ENCODE measurements at places on chromosomes 4 and X.

GRCh38 chr4:183328832-183329231 lies 6.6 kb upstream of the CLDN24 start:
- DNase-seq = no peak

GRCh38 chrX:154426916-154427770 lies 1.3 kb upstream of the ATP6AP1 start:
- DNase-seq = no peak

- DNase-seq = peak; percentile 3
These were observed 694 bp downstream of the TBL1X start for GRCh38 chrX:9465380-9466123.

- no peak for DNase-seq
These were observed 1414.0 kb upstream of the AGA start for GRCh38 chr4:178856139-178856800.

GRCh38 chr4:143184217-143184502 lies 557 bp upstream of the USP38 start:
- no peak for DNase-seq

GRCh38 chr4:102036619-102037376 lies 246.3 kb downstream of the BANK1 start:
- no peak for DNase-seq

GRCh38 chrX:1334854-1335253 lies 1.7 kb upstream of the IL3RA start:
- DNase-seq = no peak

DNA sequence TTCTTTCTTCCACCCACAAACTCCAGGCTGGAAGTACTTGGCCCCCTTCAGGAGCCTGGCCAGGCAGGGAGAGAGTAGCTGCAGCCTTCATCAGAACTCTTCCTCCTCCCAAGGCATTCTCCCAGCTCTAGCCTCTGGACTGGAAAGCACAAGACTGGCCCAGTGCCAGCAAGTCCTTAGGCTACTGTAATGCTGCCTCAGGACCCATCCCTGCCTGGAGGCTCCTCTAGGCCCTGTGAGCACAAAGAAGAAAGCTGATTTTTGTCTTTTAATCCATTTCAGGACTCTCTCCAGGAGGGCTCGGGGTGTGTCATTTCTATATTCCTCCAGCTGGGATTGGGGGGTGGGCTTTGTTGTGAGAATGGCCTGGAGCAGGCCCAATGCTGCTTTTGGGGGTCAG lies 10.8 kb downstream of the AWAT2 start:
- no peak for DNase-seq

GRCh38 chrX:9610771-9611392 lies 146.0 kb downstream of the TBL1X start:
- DNase-seq = peak; percentile 8

GRCh38 chrX:115390078-115390477 lies 100.6 kb downstream of the LUZP4 start:
- no peak for DNase-seq

DNA sequence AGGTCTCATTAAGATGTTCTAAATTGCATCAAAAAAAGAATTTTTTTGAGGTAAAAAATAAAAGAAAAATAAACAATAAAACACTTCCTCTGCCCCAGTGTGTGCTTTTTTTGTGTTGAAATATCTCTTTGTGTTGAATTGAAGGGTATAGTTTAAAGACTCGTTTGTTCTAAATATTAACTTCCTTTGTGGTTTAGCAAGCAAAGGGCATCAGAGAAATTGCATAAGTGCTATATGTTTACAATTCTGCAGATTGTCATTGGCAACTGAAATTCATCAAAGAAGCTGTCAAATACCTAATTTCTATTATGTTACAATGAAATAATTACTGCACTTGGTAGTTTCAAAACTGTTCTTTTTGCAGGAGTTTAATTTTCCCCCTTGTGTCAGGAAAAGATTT lies 260.5 kb downstream of the DKK2 start:
- DNase-seq = no peak

DNA sequence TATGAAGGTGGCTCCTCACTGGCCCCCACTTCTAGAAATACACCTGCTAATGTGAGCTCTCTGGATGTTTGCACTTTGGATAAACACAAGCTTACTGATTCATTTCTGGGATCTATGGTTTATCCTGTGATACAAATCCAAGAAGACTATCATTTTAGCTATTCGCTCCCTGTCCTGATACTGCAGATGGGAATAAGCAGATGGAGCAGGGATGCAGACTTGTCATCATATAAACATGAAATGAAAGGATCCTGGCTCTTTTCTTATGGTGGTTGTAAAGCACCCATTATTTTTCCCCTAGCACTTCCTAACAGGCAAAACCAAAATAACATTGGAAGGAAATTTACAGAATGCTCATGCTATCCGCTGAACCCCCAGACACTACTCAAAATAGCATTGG lies 162.9 kb upstream of the NOCT start:
- DNase-seq = no peak

GRCh38 chrX:19410259-19410658 lies 66.5 kb downstream of the PDHA1 start:
- no peak for DNase-seq

- DNase-seq = no peak
These were observed 61.2 kb downstream of the HMGB2 start for GRCh38 chr4:173272996-173273395.

DNA sequence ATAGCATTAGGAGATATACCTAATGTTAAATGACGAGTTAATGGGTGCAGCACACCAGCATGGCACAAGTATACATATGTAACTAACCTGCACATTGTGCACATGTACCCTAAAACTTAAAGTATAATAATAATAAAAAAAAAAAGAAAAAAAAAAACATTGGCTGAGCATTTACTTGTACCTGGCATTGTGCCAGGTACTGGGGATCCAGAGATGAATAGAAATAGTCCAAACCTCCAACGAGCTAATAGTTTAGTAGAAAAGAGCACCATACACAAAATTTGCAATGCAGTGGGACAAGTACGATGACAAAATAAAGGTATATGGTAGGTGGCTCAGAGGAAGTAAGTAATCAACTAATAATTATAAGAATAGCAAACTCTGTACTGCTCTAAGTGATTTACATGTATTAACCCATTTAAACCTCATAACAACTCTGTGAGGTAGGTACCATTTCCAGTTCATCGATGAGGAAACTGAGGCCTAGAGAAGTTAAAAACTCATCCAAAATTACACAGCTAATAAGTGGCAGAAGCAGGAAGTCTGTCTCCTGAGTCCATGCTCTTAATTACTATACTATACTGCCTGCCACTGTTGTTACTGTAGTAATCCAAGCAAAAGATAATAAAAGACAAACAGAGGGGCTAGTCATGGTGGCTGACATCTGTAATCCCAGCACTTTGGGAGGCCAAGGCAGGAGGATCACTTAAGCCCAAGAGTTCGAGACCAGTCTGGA lies 319.3 kb downstream of the OPHN1 start:
- no peak for DNase-seq

DNA sequence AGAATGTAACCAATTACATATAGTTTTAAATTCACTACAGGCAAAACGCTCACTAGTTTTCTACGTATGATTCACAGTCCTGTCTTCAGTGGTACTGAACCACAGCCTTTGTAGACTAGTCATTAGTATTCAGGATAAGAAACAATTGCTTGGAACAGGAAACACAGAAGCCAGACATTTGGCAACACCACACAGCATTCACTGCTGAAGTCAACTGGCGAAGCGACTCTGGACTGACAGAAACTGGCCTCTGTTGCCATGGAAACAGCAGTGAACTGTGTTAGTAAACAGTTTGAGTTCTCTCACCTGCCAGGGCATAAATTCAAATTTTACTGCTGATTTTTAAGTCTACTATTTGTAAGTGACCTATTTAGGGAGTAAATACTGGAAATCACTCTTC lies 57.6 kb downstream of the MAPK10 start:
- no peak for DNase-seq

- no peak for DNase-seq
These were observed 40.4 kb upstream of the DDX53 start for GRCh38 chrX:22959204-22959920.

- DNase-seq = no peak
These were observed 170.8 kb upstream of the GATB start for GRCh38 chr4:151931563-151931962.

DNA sequence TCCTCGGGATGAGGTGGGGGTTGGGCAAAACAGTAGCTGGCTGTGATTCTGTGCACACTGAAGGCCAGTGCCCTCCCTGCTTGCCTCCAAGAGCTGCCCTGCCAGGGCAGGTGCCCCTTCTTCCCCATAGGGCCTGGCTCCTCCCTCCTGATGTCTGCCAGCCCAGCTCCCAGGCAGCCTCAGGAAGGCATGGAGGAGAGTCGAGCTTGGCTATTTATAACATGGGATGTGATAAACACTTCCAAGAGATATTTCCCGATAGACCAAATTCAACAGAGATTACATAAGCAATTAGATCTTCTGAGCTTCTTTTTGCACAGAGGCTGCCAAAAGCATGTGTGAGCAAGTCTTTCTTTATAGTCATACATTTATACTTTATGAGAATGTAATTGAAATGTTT lies 45.3 kb upstream of the PJA1 start:
- peak; percentile 65 for DNase-seq

DNA sequence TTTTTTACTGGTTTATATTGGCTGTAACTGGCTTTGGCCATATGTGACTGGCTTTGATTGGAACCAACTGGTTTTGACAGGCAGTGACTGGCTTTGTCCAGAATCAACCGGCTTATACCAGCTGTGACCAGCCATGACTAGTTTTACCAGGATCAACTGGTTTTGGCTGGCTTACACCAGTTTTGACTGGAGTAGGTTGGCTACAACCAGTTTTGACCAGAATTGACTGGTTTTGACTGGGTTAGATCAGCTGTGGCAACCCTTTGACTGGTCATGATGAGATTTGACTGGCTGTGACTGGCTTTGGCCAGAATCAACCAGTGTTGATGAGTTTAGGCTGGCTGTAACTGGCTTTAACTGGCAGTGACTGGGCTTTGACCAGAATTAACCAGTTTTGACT lies 169.2 kb upstream of the AMOT start:
- no peak for DNase-seq

DNA sequence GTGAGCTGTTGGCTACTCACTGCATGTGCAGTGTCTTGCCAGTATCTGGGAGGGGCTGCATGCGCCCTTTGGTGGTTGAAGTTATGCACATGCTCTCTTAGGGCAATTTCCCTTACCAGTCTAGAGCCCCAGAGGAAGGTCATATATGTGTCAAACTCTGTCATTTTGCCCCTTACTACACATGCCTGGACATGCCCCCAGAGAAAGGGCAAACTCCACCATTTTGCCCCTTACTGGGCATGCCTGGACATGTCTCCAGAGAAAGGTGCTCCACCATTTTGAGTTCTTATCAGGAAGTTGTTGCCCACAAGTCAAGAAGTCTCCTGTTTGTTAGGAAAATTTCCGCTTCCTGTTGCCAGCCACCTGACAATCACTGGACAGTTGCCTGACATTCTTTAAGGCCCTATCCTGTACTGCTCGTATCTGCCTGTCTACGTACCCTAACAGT lies 56.4 kb upstream of the PLAC8 start:
- DNase-seq = peak; percentile 37

DNA sequence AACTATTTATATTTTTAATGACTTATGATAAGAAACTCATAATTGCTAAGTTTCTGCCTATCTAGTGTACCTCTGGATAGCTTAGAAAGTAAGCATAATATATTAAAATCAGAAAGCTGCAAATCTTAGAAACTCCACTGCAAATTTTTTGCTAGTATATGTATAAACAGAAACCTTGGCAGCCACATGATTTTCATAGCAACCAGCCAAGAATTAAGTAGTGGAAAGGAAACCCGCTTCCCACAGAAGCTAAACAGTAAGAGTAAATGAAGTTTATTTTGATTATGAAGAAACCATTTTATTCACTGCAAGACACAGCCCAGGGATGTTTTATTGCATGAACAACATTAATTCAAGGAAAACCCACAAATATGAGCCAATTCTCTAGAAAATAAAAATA lies 872.5 kb upstream of the ADGRL3 start:
- no peak for DNase-seq

GRCh38 chr4:128818442-128818841 lies 8.9 kb downstream of the JADE1 start:
- DNase-seq = no peak

- no peak for DNase-seq
These were observed at the start of gene BTK for GRCh38 chrX:101385795-101386541. Gene BTK (minus strand): TSS chrX:101386191. CDS start chrX:101375284, 10,907 bp downstream.

GRCh38 chr4:112889619-112890527 lies 159.6 kb upstream of the ANK2 start:
- no peak for DNase-seq

- peak; percentile 41 for DNase-seq
These were observed 54.6 kb upstream of the MMAA start for GRCh38 chr4:145564540-145564939.

- DNase-seq = peak; percentile 5
These were observed 88.2 kb upstream of the TFDP3 start for GRCh38 chrX:133306316-133306715.
